ENCODE measurements at places on chromosomes 5 and 9. TPM values are rescaled to one million over a fixed set of nuclear protein-coding genes. Genes with fewer than 3 reads are reported as not detected.

DNA sequence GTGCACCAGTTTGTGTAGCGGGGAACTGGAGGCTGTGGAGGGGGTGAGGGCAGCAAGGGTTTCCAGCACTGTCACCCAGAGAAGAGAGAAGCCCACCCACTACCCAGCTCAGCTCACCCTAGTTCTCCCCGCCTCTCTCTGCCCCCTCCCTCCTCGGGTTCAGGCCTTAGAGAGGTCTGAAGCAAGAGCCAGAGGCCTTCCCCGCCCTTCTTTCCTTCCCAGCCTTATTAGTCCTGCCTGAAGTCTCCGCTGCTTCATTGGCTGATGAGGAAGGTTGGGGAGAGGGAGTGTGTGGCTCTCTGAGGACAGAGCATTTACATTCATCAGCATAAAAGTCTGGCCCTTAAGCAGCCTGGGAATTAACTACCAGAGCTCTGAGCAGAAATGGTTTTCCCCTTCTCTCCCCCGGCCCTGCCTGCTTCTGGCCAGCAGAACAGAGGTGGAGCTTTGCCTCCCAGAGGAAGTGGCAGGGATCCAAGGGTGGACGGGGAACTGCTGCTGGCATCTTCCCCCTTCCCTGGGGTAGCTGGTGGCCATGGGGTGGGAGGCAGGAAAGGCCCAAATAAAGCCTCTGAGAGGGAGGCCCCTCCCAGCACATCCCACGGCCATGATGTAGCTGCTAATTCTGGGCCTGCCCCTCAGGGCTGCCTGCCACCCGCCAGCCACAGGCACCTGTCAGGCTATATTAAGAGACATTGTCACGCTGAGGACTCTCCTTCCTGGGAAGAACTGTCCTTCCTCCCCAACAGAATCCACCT lies 4.1 kb downstream of the DNAJB5 start:
- no peaks in the 10 kb centered on the region for H3K27me3 ChIP-seq
- peak overlapping the region; percentile 64 for H3K27ac ChIP-seq
- H3K36me3 ChIP-seq: peaks cover 13% of the 10 kb centered on the region
- no peak for DNase-seq

GRCh38 chr9:136190237-136190601 lies 14.7 kb downstream of the LHX3 start:
- no peaks in the 10 kb centered on the region for H3K36me3 ChIP-seq
- H3K4me3 ChIP-seq: no peak overlapping the region
- no peaks in the 10 kb centered on the region for H3K4me1 ChIP-seq
- H3K27me3 ChIP-seq: peaks cover 31% of the 10 kb centered on the region
- no peak for DNase-seq

- no peaks in the 10 kb centered on the region for H3K4me1 ChIP-seq
- DNase-seq: no peak
- no peak overlapping the region for H3K4me3 ChIP-seq
- H3K27ac ChIP-seq: no peak overlapping the region
- H3K27me3 ChIP-seq: no peaks in the 10 kb centered on the region
Observed at GRCh38 chr9:82475584-82476301, 487.2 kb downstream of the SPATA31D1 start.

Gene UAP1L1
- 14.9 TPM for total RNA-seq

- H3K4me3 ChIP-seq: no peak overlapping the region
- no peak overlapping the region for H3K27ac ChIP-seq
- peaks cover 13% of the 10 kb centered on the region for H3K27me3 ChIP-seq
- DNase-seq: no peak
- peaks cover 2% of the 10 kb centered on the region for H3K4me1 ChIP-seq
- peaks cover 3% of the 10 kb centered on the region for H3K36me3 ChIP-seq
Observed at GRCh38 chr5:176870110-176870591, 29.0 kb downstream of the HK3 start.

Gene FAM221B
- total RNA-seq: not detected

GRCh38 chr9:105332471-105332870 lies 88.0 kb downstream of the SLC44A1 start:
- H3K4me1 ChIP-seq: no peaks in the 10 kb centered on the region
- H3K27me3 ChIP-seq: no peaks in the 10 kb centered on the region
- H3K36me3 ChIP-seq: peaks cover 3% of the 10 kb centered on the region
- no peak overlapping the region for H3K27ac ChIP-seq

GRCh38 chr9:93196096-93197055 lies 12.4 kb downstream of the WNK2 start:
- H3K4me3 ChIP-seq: no peak overlapping the region
- peaks cover 11% of the 10 kb centered on the region for H3K27me3 ChIP-seq
- H3K4me1 ChIP-seq: no peaks in the 10 kb centered on the region
- no peak for DNase-seq

GRCh38 chr5:36311956-36312355 lies 10.3 kb upstream of the RANBP3L start:
- no peak overlapping the region for H3K4me3 ChIP-seq
- H3K27me3 ChIP-seq: peaks cover 28% of the 10 kb centered on the region
- no peak overlapping the region for H3K27ac ChIP-seq

Gene ARID3C
- total RNA-seq: not detected

Gene SLC34A1
- total RNA-seq: 0.26 TPM

GRCh38 chr9:119501374-119501773 lies 132.1 kb upstream of the BRINP1 start:
- no peaks in the 10 kb centered on the region for H3K27me3 ChIP-seq
- H3K4me3 ChIP-seq: no peak overlapping the region
- no peaks in the 10 kb centered on the region for H3K36me3 ChIP-seq
- no peak overlapping the region for H3K27ac ChIP-seq
- no peaks in the 10 kb centered on the region for H3K4me1 ChIP-seq
- no peak for DNase-seq
